ENCODE measurements at places on chromosomes 1 and 21.
A peak's percentile ranks its signal among the peaks of the same experiment; 100 is the strongest.

DNA sequence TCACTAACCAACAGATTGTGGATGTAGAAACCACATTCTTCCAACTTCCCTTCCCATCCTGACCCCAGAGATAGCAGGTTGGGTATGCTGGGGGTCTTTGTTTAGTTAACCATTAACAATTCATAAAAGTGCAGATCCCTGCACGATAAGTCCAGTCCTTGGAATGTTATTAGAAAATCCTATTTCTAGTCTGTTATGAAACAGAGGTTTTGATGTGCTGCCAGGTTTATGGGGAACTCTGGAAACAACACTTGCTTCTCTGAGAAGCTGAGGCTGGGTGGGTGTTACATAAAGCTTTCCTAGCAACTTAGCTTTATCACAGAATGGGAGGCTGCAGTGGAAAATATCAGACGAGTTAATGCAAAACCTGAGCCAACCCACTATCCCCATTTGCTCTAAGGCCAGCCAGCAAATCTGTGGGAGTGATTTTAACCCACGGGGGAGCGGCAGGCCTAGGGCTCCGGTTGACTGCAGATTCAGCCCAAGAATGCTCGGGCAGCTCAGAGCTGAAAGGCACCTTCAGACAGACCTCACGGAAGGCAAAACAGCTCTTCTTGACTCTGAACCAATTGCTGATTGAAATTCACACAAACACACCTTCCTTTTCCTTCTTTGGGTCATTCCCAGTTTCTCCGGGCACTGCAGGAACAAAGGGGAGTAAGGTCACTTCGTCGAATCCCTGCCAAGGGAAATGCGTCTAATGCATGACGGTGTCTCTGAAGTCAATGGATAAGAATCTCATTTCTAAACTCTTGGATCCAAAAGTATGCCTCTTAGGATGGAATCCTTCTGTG lies 111.7 kb upstream of the IRF2BP2 start:
- no peak for DNase-seq

- DNase-seq = no peak
These were observed 58.0 kb downstream of the MEGF6 start for GRCh38 chr1:3553166-3553939.

DNA sequence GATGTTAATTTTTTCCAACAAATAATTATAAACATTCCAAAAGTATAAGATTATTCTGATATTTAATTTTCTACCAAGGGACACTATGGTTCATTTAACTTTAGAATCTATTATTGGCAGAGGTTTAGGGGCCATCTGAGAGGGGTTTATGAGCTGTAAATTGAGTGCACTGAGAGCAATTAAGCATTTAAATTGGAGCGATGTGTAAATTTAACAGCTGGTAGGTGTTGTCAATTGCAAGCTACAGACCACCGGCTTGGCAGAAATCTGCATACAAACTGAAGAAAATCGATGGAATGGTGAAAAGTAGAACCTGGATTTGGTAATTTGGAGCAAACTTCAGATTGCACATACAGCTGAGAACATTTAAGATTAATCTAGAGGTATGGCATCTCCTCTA lies 55.8 kb upstream of the MTF2 start:
- no peak for DNase-seq

- DNase-seq = no peak
These were observed 254.7 kb downstream of the USH2A start for GRCh38 chr1:216168546-216168945.

- no peak for DNase-seq
These were observed 17.5 kb downstream of the UBASH3A start for GRCh38 chr21:42421018-42421793.

DNA sequence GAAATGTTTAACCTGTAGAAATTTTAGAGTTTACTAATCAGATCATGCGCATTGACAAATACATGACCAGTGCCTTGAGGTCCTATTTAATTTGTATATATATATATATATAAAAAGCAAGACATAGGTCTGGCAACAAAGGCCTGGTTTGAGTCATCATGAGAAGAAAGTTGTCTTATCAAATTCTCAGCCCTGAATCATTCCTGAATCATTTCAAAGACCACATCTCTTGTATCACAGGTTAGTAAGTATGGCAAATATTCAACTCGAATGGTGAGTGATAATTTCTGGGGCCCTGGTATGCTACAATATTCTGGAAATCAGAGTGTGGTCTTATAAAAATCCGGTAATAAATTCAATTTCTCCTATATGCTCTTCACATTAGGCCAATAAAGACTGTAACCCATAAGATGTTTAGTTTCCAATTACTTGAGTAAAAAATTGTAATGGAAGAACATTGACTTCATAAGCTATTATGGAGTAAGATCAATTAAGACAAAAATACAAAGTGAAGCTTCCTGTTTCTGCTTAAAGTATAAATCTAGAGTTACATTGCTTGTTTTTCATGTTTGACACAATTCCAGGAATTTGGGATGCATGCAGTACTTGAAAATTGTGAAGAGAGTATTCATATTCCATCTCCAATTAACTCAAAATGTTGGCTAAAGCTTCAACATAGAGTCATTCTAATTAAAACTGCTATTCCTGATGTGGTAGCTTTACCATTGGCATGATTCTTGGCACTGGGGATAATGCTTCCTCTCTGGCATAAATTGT lies 309.4 kb downstream of the BRINP3 start:
- DNase-seq = no peak

DNA sequence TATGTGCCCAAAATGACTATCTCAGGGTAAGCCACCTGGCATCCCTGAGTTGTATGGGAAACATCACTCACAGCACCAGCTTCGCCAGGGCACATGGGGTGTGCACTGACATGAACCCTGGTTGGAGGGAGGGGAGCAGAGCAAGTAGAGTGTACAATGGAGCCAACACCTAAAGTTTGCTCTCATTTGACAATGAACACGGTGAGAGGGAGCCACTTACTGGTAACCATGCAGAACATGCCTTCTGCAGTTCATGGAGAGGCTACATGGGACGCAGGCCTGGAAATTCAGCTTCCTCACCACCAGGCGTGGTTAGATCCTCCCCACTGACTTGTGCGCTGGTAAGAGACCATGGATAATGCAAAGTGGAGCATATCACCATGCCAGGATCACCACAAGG lies 10.0 kb upstream of the CPLANE2 start:
- DNase-seq = no peak

- no peak for DNase-seq
These were observed 11.2 kb upstream of the FMOD start for GRCh38 chr1:203361945-203362719.

- DNase-seq = peak; percentile 15
These were observed at the start of gene ADARB1 for GRCh38 chr21:45074048-45074817. TSS of gene ADARB1 (plus strand) at chr21:45074580. CDS start at chr21:45171657, 97,077 bp downstream.

- no peak for DNase-seq
These were observed 65.5 kb downstream of the EPHB2 start for GRCh38 chr1:22776035-22776613.

- no peak for DNase-seq
These were observed 9.7 kb downstream of the SMYD3 start for GRCh38 chr1:246497331-246497915.

GRCh38 chr1:160167580-160167979 lies 16.2 kb downstream of the ATP1A4 start:
- DNase-seq = no peak

GRCh38 chr1:94708299-94708685 lies 111.9 kb upstream of the SLC44A3 start:
- DNase-seq = no peak

- no peak for DNase-seq
These were observed 145.7 kb downstream of the KCNK2 start for GRCh38 chr1:215228193-215228592.

GRCh38 chr1:73868810-73869336 lies 329.1 kb downstream of the LRRIQ3 start:
- no peak for DNase-seq

- no peak for DNase-seq
These were observed 185.5 kb downstream of the ZC3H11B start for GRCh38 chr1:219427403-219427802.

DNA sequence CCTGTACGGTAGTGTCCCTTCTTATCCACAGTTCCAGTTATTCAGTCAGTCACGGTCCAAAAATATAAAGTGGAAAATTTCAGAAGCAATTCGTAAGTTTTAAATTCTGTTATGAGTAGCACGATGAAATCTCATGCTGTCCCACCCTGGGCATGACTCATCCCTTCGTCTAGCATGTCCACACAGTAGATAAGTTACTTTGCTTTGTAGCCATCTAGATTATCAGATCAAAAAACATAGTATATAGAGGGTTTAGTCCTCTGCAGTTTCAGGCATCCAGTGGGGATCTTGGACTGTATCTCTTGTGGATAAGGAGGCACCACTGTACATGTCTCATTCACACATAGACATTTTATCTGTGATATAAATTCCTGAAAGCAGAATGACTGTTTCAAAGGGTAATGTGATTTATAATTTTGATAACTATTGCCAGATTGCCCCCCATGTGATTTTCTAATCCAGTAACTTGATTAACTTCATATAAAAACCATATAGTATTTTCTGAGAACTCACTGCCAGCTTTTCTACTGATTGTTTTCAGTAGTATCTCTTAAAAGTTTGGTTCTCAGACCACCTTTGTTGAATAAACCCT lies 143.3 kb downstream of the DYRK1A start:
- DNase-seq = no peak

DNA sequence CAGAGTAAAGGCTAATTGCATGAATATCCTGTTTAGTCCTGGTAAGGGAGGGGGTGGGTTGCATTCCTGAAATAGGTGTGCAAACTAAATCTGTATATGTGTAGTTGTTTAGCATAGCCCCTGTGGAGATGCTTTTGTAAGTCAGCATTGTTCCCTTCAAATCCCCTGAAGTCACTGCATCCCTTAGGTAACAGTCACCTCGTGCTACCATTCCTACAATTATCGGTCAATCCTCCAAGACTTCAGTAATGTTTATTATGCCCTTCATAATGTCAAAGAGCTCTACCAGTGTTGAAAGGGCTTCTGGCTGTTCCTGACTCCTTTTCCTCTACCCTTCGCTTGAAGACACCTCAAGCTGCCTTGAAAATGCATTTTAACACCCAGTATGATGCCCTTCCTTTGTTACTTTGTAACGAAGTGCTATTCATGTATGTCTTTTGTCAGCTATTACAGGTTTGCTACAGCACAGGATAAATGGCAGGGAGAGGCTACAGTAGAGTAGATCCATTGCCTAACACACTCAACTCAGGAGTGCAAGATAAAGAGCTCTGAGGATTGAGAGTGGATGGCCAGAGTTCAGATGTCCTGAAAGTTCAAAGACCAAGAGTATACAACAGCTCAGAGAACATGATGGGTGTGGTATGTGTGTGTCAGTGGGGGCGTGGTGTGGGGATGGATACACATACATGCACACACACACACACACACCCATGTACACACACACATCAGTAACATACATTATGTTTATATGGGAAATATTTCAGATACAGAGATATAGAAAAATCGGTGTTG lies 27.4 kb upstream of the FOXD3 start:
- no peak for DNase-seq

- no peak for DNase-seq
These were observed 199.5 kb downstream of the LRRIQ3 start for GRCh38 chr1:73998348-73998959.

DNA sequence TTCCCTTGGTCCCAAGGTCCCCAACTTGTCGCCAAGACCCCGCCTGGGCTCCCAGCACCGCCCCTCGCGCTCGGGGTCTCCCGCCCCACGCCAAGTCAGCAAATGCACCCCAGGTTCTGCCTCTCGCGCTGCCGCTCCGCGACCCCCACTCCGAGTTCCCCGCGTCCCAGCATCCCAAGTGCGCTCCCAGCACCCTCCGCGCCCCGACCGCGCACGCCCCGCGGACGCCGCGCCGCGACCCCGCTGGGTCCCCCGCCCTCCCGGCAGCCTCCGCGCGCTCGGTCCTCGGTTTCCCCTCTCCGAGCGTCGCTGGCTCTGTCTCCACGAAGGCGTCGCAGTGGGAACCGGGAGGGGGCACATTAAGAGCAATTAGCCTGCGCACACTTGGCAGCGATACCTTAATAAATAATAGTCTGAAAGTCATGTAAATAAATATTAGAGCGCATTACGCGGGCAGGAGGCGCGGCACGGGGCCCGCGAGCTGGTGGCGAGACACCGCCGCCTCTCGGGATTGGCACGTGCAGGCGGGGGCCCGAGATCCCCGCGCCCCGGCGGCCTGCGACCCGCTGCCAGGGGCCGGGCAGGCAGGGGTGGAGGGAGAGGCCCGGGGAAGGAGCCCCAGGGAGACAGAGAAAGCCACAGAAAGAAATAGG lies 75.9 kb downstream of the VWA5B1 start:
- no peak for DNase-seq

- DNase-seq = peak; percentile 70
These were observed 45.3 kb downstream of the MRPL39 start for GRCh38 chr21:25561668-25562641.

- DNase-seq = no peak
These were observed 56.8 kb upstream of the GNG12 start for GRCh38 chr1:67889953-67890567.

Data from bone marrow (tissue), 2 donors.